ENCODE measurements at places on chromosomes 7 and 10.
A peak's percentile ranks its signal among the peaks of the same experiment; 100 is the strongest.

- DNase-seq = no peak
Observed at GRCh38 chr10:93591065-93591808, 9.8 kb downstream of the RBP4 start.

DNA sequence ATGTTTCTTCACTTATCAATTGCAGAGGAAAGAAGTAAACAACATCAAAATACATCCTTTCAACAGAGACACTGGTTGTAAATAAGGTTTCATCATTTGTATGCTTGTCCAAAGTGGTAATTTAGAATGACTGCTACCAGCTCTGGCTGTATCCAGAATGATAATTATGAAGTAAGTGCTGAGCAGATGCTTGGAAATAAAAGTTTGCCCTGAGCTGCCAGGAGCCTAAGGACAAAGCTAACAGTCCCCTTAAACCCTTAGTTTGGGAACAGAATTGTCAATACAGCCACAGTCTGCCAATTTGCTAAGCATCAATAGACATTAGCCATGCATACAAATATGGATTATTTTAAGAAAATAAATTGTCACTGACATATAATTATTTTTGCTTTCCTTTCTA is 147.0 kb upstream of the SLC13A1 start:
- DNase-seq = no peak

DNA sequence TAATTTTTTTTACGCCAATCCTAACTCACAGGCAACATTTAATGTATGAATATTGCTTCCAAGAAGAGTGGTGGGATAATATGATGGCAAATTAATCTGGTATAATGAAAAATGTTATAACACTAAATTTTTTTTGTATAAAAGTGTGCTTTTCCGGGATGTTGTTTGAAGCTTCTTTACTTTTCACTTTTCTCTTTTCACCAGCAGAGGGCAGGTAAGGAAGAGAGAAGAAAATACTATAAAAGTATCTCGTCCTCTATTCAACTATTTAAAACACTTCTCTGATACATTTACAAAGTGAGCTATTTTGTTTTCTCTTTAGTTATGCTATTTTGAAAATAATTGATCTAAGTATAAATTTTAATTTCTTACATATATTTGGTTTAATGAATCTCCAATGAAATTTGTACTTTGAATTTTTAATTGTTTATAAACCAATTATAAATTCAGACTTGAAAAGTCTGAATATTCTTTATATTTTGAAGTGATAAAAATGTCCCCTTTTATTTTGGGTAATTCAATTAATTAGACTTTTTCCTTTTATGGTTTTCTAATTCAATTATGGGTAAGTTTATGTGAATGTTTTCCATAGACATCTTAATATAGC is 20.7 kb upstream of the CFTR start:
- peak; percentile 11 for DNase-seq

- peak; percentile 43 for DNase-seq
Observed at GRCh38 chr10:18312374-18313139, 172.3 kb downstream of the CACNB2 start.

Measured in NCI-H2171 treated with DMSO at 0.1 percent for 48 hours (cell line).